ENCODE measurements at places on chromosomes 3 and 15. TPM values are rescaled to one million over a fixed set of nuclear protein-coding genes. Genes with fewer than 3 reads are reported as not detected.

GRCh38 chr15:52002351-52002750 lies 16.7 kb upstream of the MAPK6 start:
- DNase-seq, result no peak

DNA sequence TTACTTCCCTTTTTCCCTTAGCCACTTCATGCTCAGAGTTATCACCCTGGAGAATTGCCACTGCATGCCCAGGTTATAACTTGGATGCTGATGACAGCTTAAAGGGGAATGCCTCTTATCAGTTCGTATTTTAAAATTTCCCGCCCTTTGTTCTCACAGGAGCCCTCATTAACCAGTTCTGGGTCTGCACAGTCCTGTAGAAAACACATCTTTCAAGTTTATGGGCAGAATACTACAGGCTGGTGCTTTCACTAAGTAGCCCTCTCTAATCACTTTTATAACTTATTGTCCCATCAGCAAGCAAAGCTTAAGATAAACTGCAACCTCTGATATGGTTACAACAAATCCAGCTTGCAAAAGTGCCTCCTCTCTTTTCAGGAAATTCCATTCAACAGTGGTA lies 587.3 kb upstream of the UBE2E2 start:
- no peak for DNase-seq

- no peak for DNase-seq
These were observed 144.7 kb upstream of the DPH6 start for GRCh38 chr15:35690698-35691116.

DNA sequence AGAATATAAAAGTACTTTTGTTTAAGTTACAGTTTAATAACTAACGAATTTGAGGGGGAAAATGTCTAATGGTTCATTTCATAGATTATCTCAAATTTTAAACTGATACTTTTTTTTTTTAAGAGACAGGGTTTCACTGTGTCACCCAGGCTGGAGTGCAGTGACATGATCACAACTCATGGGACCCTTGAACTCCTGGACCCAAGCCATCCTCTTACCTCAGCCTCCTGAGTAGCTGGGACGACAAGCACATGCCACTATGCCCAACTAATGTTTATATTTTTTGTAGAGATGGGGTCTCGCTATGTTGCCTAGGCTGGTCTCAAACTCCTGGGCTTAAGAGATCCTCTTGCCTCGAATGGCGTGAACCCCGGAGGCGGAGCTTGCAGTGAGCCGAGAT lies 16.5 kb downstream of the LRRC58 start:
- DNase-seq, result no peak

SLC28A1 gene
- not detected for total RNA-seq

Data from activated T-helper 2 cell treated with anti-CD3 and anti-CD28 coated beads, Interferon-gamma antibody, Interleukin-2, Interleukin-4, amounts not matched to agents 10 μg/mL and 5 μg/mL and 100 μg/mL, durations not matched to agents 14 hours and 24 hours and 36 hours (primary cell).